ENCODE measurements at places on chromosomes 6 and 20.

DNA sequence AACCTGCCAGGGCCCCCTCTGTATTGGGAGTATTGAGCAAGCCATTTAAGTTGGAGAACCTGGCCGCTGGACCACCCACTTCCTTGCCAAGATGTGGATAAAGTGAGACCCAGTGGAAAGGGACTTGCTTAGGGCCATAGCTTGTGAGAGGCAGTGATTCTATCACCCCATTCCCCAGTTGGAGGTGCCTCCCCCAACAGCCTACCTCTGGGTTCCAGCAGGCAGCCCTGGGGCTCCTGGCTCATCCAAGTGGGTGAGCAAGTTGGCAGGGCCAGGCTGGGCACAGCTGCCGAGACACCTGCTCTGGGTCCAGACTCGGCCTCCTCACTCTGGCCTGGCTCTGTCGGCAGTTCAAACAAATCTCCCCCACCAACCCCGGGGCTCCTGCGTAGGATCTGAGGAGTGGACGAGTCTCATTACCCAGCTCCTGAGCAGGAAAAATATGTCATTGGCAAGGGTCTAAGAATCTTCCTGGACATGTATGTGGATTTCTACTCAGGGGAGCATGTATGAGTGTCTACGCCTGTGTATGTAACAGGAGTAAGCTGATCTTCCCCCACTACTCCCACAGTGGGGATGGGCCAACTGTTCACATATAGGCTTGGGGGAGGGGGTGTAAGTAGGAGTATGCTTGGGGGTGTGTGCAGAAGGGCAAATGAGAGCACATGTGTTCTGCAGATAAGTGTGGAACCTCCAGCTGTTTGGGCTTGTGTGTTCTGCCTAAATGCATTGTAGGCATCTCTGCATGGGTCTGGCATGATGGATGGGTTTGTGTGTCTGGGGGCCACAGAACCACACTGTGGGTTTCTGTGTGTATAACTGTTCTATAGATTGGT, 1.9 kb downstream of the ID1 start:
- DNase-seq = no peak

GRCh38 chr20:37337208-37337991, 8.5 kb upstream of the SRC start:
- DNase-seq = no peak

DNA sequence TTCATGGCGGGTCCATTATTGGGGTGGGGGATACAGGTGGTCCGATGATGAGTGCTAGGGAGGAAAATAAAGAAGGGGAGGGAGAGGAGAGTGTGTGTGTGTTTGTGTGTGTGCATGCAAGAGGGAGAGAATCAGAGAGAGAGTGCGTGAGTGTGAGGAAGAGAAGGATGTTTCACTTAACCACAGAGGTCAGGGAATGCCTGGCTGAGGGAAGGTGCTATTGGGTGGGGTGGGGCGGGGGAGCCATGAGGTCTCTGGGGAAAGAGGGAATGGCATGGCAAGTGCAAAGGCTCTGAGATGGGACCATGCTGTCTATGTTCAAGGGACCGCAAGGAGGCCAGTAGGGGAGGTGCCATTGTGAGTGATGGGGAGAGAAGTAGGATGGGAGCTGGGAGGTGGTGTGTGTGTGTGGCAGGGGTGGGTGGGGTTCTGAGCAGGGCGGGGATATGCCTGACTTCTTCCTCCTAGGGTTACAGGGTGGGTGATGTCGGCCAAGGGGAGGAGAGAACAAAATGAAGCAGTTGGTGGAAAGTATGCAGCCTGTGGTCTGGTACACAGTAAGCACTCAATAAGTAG, 23.0 kb downstream of the CEBPB start:
- DNase-seq = no peak

- no peak for DNase-seq
Measured at GRCh38 chr20:31666258-31667042, 28.7 kb downstream of the COX4I2 start.

DNA sequence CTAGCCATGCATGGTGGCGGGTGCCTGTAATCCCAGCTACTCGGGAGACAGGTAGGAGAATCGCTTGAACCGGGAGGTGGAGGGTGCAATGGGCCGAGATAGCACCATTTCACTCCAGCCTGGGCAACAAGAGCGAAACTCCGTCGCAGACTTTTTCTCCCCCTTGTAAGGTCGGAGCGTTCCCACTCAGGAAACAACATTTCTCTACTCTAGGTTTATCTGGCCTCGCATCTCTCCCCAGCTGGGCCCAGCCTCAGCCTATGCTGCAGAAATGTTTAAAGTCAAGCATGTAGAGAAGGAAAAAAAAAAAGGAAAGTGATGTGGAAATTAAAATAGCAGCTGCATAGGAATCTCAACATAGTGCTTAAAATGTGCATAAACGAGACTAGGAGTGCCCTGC, 172.3 kb downstream of the TRIM27 start:
- DNase-seq = no peak

GRCh38 chr6:26021350-26022131, 58.9 kb downstream of the TRIM38 start:
- DNase-seq = no peak

GRCh38 chr6:12866422-12867029, 150.0 kb downstream of the PHACTR1 start:
- DNase-seq = no peak

DNA sequence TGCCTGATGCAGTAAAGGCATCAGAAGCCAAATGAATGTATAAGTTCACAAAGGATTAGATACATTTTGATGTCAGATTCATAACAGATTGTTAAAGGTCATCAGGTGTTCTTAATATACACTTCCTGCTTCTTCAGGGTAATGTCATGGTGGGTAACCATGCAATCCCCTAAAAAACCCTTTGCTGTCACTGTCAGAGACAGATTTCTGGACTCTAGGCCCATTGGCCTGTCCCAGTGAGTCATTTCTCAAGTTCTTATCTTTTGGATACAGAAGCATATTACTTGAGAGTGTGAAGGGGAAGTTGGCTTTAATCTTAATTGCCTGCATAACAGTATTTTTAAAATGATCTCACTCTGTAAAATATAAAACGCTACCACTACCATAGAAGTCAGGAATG, 895.6 kb upstream of the MAP3K7 start:
- no peak for DNase-seq

GRCh38 chr20:8318965-8319625, 187.0 kb downstream of the PLCB1 start:
- DNase-seq = no peak

- DNase-seq = no peak
Measured at GRCh38 chr6:42933205-42933604, 3.9 kb downstream of the CNPY3 start.

DNA sequence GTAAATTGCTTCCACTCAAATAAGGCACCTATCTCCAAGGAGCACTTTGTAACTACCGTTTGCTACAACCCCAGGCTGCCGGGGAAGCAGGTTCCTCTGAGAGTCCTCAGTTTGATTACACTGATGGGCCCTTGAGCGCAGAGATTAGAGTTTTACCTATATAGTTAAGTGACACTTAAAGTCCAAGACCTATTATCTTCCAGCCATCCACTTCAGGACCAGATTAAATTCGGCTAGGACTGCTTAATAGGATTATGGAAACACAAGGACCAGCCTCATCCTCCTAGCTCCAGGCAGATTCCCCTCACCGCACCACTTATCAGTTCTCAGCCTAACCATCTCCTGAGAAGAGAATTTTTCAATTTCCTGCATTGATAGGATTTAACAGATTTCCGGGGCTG, 64.7 kb upstream of the TIAM2 start:
- DNase-seq = no peak

- DNase-seq = no peak
Measured at GRCh38 chr6:159436581-159436980, 256.5 kb downstream of the SOD2 start.

GRCh38 chr6:24581084-24581669, 64.8 kb downstream of the KIAA0319 start:
- no peak for DNase-seq

DNA sequence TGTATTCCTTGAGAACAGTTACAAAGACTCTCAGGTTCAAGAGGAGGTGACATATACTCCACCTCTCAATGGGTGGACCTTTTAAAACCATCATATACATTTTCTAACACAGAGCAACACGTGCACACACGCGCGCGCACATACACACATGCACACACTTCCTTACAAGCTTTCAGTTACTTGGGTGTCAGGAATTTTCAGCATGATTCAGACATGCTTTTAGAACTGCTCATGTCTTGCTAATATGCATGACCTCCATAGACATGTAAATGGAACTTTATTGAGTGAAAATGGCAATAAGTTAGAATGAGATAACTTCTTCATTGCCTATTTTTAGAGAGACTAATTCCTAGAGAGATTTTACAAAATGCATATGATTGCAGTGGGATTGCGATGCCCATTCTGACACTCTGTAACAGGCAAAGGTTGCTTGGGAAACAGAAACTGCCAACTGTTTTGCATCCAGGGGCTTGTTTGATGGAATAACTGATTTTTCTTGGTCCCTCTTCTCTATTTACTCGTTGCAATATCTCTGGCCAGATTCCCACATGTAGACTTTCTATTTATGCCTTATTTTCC, 531.4 kb upstream of the RNF217 start:
- no peak for DNase-seq

GRCh38 chr20:5528261-5528660, 211.5 kb upstream of the PROKR2 start:
- DNase-seq = no peak

DNA sequence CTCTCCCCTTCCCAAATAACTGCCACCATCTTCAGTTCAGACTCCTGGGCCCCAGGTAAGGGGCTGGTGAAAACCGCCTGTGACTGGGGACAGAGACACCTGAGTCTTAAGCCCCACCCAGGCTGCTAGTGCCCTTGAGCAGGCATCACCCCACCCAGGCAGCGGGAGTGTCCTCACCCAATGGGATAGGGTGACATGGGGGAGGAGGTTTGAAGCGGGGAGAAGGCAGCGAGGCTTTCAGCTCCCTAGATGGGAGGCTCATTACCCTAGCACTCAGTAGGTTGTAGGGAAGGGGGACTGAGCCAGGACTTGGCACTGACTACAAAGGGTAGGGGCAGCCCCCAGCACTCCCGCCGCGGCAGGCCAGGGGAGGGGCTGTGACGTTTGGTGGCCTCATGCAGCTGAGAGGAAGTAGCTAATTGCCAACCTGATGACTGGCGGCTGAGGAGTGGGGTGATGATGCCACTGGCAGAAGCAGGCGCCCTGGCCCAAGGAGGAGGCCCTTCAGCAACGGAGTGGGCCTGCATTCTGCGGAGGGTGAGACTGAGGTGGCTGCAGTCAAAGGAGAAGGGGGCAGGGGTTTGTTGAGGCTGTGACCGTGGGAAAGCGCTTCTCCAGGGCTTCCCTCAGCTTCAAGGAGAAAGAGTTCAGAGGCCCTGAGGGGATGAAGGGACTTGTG, 126.9 kb downstream of the MRPL14 start:
- DNase-seq = no peak

DNA sequence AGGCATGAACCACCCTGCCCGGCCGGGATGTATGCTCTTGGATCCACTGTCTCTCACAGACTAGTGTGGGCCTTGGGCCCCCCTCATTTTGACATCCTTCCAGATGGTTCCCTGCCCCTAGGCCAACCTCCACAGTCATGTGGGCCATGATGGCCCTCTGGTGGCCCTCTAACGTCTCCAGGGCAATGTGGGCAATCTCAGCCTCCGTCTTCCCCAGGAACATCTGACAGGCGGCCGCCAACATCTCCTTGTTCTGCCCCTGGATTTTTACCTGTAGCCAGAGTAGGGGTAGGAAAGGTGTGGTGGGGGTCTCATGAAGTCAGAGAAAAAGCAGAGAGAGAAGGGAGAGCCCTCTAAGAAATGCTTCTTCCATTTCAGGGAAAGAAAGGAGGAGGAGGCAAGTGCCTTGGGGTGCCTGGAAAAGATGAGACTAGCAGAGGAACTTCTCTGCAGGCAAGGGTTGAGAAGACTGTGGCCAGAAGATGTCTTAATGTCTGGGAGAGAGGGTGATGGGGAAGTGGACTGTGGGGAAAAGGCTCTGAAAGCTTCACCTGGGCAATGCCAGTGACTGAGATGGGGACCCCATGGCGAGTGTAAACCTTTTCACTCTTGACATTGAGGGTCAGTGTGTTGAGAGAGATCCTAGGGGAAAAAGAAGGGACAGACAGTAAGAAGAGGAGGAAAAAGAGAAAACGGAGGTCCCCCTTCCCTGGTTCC, 1.3 kb downstream of the FLOT1 start:
- DNase-seq = no peak

GRCh38 chr6:18055714-18056382, 66.6 kb downstream of the NHLRC1 start:
- DNase-seq = no peak

GRCh38 chr6:157358287-157358686, 22.7 kb upstream of the ZDHHC14 start:
- DNase-seq = no peak

- DNase-seq = no peak
Measured at GRCh38 chr6:134451529-134451928, 133.6 kb upstream of the SGK1 start.

- DNase-seq = no peak
Measured at GRCh38 chr20:38579219-38579910, 1.6 kb upstream of the ADIG start.

DNA sequence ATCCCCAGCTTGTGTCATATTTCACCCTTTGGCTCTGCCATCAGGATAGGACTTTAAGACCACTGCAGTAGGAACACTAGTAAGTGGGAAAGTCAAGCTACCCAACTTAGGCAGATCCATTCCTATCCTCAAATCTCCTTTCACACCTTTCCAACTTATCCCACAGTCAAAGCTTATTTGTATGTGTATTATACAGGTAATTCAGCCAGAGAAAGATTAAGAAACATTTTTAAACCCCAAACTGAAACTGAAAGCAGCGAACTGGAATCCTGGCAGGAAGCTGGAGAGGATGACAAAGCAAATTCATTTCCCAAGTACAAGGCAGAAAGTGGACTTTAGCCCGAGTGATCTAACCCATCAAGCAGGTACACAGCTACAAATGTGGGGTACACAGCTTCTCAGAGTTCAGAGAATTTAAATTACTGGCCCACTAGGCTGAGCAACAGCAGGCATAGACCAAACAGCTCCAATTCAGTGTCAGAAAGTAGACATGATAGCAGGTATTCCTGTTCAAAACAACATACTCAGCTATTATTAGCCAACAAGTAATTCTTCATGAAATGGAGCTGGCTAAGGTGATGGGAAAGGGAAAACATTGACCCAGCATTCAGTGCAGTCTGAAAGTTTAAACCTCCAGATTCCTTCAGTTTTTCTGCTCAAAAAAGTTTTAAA, 39.1 kb downstream of the ILRUN start:
- peak; percentile 65 for DNase-seq

- no peak for DNase-seq
Measured at GRCh38 chr20:1317545-1318255, 11.2 kb downstream of the SDCBP2 start.

- DNase-seq = no peak
Measured at GRCh38 chr6:20325641-20326421, 75.8 kb upstream of the E2F3 start.

DNA sequence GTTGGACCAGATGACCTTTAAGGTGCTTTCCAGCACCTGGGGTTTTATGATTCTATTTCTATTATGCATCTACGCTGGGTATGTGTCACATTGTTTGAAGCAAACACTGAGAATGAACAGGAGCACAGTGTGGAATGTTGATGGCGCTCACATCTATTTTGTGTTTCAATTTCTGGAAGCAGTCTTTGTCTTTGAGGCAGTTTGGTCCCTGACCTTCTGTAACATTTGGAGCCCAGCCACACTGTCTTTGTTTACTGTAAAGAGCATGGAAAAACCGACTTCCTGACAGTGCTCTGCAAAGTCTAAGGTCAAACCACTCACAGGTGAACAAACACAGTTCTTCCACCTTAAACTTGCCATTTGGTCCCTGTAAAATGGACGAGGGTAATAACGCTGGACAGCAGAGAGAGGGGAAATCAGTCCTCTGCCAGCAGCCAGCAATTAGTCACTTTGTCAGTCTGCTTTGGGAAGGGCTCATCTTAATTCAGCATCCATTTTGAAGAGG, 155.5 kb downstream of the PRL start:
- no peak for DNase-seq

- no peak for DNase-seq
Measured at GRCh38 chr6:18533793-18534192, 146.6 kb downstream of the RNF144B start.
